ENCODE measurements at places on chromosomes 7 and 10.

DNA sequence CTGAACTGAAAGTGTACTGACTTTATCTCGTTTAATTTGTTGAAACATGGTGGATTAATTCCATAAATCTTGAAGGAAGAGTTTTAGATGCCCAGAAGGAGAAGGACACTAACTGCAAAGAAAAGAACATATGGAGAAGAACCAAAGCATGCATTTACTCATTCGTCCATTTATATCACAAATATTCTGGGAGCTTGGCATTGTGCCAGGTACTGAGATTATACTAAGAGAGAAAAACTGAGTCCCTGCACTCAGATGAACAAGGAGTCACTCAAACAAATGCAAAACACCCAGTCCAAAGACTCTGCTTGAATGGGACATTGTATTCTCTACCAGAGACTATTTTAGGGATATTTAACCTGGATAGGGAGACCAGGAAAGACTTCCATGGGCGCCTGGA lies 588.0 kb upstream of the MGMT start:
- DNase-seq = no peak

DNA sequence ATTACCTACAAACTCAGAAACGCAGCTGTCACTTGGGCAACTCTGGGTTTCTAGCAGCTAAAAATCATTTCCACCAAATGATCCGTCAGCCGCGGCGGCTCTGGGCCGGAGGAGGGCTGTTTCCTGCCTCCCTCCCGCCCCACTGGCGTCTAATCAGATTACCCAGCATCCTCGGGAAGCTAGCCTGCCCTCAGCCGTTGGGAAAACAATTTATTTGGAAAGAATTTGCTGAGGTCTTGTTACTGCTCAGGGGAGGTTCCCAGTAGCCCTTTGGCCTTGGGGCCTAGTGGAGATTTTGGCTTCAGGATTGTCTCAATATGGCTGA lies 65.0 kb upstream of the ADGRA1 start:
- no peak for DNase-seq

DNA sequence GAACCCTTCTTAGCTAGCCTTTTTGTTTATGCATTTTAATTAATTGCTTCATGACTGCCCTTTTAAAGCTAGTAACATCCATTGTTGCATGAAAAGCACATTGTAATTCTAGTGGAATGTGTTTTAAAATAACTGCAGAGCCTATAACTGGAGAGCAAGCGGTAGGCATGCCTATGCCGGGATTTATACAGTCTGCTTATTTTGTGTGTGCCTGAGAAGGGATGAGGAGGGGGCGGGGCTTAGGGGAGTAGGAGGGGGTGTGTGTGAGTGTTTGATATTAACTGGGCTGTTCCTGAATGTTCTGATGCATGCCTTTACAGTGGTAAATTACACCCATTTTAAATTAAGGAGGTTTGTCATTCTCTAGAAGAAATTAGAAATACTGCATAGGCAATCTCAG lies 208.1 kb downstream of the TCF7L2 start:
- DNase-seq = no peak

DNA sequence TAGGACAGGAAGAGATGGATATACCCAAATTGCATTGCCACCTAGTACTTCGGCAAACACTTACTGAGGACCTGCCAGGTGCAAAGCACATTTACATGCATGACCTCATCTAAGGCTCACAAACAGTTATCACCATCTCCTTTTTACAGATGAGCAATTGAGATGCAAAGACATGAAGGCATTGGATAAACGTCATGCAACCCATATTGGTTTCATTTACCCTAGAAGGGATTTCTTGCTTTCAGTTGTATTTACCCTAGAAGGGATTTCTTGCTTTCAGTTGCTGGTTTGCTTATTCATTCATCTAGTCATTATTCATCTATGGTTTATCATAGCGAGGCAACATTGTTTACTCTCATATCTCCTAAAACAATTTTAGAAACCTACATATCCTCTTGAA lies 52.2 kb downstream of the STEAP1B start:
- DNase-seq = no peak

- DNase-seq = no peak
Observed at GRCh38 chr7:11332865-11333228, 359.2 kb downstream of the PHF14 start.

DNA sequence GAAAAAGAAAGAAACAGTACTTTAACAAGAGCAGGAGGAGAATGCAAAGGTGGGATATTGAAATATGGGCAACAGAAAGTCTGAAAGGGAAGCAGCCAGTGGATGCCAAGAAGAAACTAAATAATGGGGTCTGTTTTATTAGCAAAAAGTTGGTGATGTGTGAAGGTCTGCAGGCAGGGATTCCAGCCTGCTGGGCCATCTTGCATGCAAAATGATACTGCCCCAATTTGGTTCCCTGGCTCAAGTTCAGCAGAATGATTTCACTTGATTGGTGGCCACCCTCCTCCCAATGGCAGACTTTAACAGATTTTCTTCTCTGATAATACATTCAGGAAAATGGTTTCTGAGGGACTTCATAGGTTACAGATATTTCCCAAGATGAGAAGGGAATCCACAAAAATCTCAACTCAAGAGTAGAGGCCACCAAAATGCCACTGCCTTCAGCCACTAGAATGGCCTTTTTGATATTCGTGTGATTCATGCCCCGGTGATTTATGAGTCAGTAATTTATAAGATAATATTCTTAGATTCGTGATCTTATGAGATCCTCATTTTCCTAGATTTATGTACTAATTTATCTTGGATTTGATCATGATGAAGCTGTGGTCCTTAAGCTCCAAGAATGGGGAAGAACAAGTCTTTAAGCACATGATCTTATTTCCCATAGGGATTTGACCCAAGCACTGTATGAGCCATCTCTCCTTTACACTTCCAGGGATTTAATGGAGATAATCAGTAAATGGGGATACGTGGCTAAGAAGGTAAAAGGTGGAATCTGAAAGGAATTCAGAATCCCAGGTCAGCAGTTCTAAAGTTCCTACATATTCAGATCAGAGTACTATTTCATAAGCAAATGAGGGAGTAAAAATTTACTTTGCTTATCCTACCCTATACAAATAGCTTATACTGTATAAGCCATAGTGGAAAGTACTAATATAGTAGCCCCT lies 32.3 kb upstream of the ADD3 start:
- DNase-seq = no peak

GRCh38 chr7:70630440-70630817 lies 501.5 kb upstream of the GALNT17 start:
- DNase-seq = no peak
